ENCODE measurements at places on chromosomes 1 and 21.

- no peak for DNase-seq
These were observed 72.1 kb downstream of the VPS26C start for GRCh38 chr21:37195059-37195458.

GRCh38 chr21:27250366-27250765, 283.5 kb upstream of the ADAMTS5 start:
- no peak for DNase-seq

GRCh38 chr1:104648269-104648691, 898.6 kb downstream of the AMY1C start:
- DNase-seq, result peak; percentile 66

DNA sequence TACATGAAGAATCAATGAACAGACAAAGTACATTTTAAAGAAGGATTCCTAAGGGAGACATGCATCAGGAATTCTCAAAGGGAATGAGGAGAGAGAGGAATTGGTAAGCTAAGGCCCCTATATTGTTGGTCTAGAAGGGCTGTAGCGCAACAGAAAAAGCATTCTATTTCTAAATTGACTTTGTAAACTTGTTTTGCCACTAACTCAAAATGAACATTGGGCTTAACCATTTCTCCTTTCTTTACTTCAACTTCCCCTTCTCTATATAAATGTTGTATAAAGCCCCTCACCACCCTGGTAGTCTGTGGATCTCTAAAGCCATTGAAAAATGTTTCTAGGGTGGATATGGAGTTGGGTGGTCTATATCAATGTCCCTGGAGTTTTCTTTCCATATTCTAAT, 20.4 kb upstream of the OR6N2 start:
- DNase-seq, result no peak

GRCh38 chr1:43220905-43221778, 48.6 kb upstream of the TMEM125 start:
- no peak for DNase-seq

- peak; percentile 37 for DNase-seq
These were observed 1.2 kb downstream of the CAMSAP2 start for GRCh38 chr1:200739702-200740570.

DNA sequence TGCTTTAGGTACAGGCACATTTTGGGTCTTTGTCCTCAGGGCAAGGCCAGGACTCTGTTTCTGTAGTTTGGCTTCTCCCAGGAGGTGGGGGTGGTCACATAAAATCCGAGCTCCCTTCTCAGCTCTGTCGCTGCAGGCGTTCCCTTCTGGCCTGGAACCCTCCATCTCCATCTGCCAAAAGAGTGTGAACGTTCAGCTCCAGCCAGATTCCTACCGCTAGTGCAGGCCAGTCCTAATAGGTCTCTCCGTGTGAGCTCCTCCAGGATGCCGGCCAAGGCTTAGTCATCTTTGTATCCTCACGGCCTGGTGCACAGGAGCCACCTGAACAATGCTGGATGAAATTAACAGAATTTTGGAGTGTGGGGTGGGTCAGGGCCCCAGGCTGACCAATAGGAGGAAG, 19.9 kb upstream of the KCNA10 start:
- no peak for DNase-seq

GRCh38 chr1:113980110-113980509, 836 bp downstream of the OLFML3 start:
- DNase-seq, result no peak

GRCh38 chr1:172885411-172885810, 165.3 kb downstream of the TNFSF18 start:
- no peak for DNase-seq

DNA sequence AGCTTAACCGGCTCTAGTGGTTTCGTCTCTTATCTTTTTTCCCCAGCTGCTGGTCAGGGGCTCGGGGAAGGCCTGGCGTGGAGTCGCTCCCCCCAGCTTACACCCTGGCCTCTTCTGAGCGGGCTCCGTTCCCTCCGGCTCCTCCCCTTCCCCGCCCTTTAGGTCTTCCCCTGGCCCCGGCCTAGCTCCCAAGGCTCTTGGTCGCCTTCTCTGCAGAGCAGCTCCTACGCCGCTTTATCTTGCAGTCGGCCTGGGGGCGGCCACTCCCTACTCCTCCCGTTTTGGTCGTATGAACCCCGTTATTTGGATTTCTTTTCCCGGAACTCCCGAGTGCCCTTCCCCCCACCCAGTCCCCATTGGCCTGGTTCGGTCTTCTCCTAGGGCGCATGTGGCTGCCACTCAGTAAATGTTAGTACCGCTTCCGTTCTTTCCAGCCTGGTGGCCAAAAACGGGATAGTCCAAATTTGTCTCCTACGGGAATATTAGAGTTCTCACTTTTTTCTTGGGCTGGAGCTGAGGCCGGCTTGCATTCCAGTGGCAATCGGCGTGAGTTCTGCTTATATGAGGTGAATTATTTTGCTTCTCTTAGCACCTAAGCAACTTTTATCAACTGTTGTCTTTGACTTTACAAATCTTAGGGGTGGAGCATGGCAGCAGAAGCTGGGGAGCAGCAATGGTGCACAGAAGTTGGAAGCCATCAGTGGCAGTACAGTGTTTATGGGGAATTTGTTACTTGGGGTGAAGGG, 467 bp downstream of the THRAP3 start:
- DNase-seq, result peak; percentile 79

DNA sequence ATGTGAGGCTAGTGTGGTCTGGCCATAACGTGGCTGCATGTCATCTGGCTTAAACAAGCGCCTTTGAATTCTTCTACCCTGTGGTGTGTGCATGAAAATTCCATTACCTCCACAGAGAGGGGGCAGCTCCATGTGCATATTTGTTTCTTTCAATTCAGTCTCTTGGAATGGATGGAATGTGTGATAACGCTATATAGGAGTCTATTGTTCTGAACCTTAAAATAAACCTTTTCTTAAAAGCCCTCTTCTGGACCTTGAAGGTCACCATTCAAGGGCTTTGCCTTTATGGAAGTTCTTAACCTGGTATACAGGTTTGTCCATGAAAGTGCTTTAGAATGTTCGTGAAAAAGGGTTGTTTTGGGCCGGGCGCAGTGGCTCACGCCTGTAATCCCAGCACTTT, 118.2 kb upstream of the ADGRL2 start:
- DNase-seq, result no peak

GRCh38 chr21:45950740-45951515, 30.6 kb upstream of the COL6A1 start:
- DNase-seq, result peak; percentile 35

GRCh38 chr1:65948609-65949229, 156.0 kb downstream of the PDE4B start:
- no peak for DNase-seq

- DNase-seq, result no peak
These were observed 44.5 kb downstream of the DDR2 start for GRCh38 chr1:162676750-162677149.

GRCh38 chr1:151472856-151473731, 13.8 kb upstream of the POGZ start:
- DNase-seq, result no peak
